ENCODE measurements at places on chromosomes 12 and 14.

- DNase-seq, result no peak
Observed at GRCh38 chr14:88386256-88386794, 868 bp downstream of the SPATA7 start.

GRCh38 chr12:59020073-59020946 is 100.0 kb upstream of the LRIG3 start:
- DNase-seq, result no peak

- DNase-seq, result no peak
Observed at GRCh38 chr12:88723219-88723618, 142.9 kb upstream of the KITLG start.

GRCh38 chr12:87783467-87783866 is 245.7 kb downstream of the C12orf50 start:
- DNase-seq, result no peak

DNA sequence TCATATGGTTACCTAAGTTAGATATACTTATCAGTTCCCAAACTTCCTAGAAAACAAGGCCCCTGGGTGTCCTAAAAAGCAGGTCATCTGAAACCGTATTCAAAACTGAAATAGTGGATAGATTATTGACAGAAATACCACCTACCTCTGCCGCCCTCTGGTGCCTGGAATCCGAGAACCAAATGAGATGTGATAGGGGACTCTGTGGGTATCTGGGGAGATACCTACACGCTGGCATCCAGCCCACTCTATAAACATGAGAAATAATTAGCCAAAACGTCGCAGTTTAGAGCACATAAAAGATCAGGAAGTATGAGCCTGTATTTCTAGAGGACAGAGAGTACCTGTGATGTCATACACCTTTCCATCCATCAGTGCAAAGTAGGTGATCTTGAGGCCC is 4.4 kb downstream of the ORMDL2 start:
- DNase-seq, result peak; percentile 20

GRCh38 chr12:40444174-40444573 is 219.4 kb downstream of the LRRK2 start:
- no peak for DNase-seq

GRCh38 chr14:59484639-59485175 is 390 bp downstream of the JKAMP start:
- DNase-seq, result no peak

- no peak for DNase-seq
Observed at GRCh38 chr12:15535352-15535781, 213.1 kb downstream of the PTPRO start.

DNA sequence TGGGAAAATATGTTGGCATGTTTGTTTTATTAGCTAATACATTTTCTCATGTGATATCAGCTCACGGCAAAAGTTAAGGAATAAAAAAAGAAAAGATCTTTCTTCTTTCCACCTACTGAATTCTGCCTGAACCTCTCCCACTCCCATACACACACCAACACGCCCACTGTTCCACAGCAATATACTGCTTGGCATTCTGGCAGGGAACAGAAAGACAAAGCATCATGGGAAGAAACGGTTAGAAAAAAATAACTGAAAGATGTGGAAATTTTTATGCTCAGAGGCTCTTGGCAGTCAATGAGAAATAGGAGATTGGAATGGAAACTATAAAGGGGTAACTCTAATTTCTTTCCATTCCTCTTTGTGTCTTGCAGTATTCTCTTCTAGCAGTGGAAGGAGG is 268.5 kb downstream of the FOXG1 start:
- no peak for DNase-seq

- DNase-seq, result no peak
Observed at GRCh38 chr12:4448943-4449850, 3.6 kb upstream of the FGF6 start.

DNA sequence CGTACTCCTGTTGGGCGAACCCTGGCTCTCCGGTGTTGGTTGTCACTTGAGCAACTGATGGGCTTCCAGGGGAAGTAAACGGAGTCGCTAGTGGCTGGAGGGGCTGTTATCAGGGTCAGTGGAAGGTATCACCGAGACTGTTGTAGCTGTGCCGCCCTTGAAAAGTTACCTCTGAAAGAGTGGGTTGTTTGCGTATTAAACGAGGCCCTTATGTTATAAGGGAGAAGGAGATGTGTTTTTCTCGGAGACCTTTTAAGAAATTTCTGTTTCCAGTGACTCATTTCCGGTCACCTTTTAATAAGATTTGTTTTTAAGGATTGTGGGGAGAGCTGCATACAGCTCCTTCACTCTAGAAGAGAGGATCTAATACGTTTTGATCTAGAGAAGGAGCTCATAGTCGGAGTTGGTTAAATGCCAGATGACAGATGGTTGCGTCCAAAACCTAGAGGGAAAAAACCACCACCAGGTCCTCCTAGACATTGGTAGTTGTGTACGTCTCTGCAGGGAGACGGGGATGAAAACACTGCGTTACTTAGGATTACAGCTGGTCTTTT is 750 bp upstream of the DBX2 start:
- no peak for DNase-seq

GRCh38 chr14:75293920-75294648 is 15.5 kb downstream of the FOS start:
- peak; percentile 94 for DNase-seq

- no peak for DNase-seq
Observed at GRCh38 chr14:76117789-76118484, 33.8 kb upstream of the GPATCH2L start.

GRCh38 chr12:23906329-23906728 is 43.1 kb downstream of the SOX5 start:
- no peak for DNase-seq

GRCh38 chr14:52551696-52552062 is 626 bp downstream of the TXNDC16 start:
- peak; percentile 23 for DNase-seq

DNA sequence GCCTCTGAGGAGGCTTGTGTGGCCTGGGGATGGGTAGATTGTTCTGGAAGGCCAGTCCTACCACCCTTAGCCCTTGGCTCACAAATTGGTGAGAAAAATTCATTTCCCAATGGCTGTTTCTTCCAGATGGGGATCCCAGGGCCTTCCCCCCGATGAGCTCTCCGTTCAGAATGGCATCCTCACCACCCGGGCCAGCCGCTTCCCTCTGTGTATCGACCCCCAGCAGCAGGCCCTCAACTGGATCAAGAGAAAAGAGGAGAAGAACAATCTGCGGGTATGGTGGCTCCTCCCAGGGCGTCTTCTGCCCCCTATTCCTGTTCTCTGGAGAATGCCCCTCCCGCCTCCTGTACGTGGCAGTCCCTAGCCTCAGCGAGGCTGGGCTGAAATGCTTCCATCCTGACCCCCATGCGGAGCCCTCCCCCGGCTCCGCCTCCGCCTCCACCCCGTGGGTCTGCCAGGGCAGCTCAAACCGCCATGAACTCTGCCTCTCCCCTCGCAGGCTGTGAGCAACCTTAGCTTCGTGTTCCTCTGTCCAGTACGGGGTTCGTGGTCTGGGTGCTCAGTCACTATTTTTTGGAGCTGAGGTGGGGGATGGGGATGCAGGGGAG is 57.8 kb downstream of the CCDC92 start:
- no peak for DNase-seq

GRCh38 chr12:113664224-113664681 is 192.6 kb upstream of the LHX5 start:
- DNase-seq, result no peak

All from CD4-positive, alpha-beta T cell treated with Interleukin-17A for 4 hours (primary cell).